Activated CD8-positive, alpha-beta memory T cell treated with anti-CD3 and anti-CD28 coated beads for 48 hours (primary cell): ENCODE measurements at places on chromosomes 11 and 22.

GRCh38 chr11:91876746-91877145 lies 347.9 kb upstream of the FAT3 start:
- no peak for DNase-seq

DNA sequence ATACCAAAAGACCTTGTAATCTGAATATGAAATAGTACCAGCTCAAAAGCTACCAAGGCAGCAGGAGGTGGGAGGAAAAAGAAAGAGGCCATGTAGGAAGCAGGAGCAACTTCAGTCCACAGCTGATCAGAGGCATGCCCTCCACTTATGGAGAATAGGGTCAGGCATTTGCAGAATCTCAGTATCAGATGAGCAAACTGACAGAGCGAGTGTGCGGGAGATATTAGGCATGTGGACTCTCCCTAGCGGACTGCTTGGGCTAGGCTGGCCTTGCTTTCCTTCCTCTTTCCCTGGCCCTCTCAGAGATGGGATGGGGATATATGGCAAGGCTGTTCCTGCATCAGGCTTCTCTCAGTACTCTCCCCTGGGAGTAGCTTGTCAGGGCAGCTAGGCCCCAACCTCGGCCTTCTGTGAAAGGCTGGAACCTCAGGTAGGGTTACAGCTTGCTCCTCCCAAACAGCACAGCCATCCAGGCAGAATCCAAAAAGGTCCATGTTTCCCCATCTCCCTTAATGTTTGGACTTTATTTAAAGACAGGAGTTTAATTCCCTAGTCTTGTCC lies 37.0 kb downstream of the ETS1 start:
- no peak for DNase-seq

DNA sequence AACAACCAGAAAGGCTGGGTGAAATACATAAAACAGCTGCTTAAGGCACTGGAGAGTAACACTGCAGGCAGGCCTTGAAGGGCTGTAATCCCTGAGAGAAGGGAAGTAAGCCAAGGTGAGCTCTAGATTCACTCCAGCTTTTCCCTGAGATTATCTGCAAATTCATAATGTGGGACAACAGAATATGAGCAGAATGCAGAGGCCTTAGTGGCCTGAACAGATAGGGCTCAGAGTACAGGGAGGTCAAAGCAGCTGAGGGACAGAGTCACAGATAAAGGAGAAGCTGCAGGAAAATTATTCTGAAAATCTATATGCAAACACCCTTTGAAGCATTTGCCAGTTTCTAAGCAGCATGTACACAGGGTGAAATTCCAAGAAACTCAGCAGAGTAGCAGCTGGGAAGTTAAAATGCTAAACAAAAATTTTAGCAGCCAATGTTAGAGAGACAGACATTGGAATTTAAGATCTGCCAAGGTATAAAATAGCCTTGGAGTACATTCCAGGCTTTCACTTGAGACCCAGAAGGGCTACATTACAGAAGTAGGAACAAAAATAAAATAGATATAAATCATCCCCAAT lies 48.1 kb upstream of the CWF19L2 start:
- DNase-seq, result no peak

DNA sequence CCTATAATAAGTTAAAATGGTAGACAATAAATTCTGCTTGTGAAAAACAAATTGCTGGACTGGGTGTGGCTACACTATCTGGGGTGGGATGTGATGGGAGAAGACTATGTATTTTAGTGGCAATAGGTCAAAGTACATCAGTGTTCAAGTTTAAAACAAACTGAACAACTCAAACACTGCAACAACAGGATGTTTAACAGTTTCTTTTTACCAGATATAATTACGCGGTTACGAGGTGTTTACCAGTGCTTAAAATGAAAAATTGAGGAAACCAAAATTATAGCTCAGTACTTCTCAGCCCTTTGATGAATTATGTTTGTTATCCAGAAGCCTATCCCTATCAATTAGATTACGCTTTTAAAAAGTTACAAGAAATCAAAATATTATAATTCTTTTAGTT lies 3.2 kb downstream of the PRDM10 start:
- DNase-seq, result no peak

DNA sequence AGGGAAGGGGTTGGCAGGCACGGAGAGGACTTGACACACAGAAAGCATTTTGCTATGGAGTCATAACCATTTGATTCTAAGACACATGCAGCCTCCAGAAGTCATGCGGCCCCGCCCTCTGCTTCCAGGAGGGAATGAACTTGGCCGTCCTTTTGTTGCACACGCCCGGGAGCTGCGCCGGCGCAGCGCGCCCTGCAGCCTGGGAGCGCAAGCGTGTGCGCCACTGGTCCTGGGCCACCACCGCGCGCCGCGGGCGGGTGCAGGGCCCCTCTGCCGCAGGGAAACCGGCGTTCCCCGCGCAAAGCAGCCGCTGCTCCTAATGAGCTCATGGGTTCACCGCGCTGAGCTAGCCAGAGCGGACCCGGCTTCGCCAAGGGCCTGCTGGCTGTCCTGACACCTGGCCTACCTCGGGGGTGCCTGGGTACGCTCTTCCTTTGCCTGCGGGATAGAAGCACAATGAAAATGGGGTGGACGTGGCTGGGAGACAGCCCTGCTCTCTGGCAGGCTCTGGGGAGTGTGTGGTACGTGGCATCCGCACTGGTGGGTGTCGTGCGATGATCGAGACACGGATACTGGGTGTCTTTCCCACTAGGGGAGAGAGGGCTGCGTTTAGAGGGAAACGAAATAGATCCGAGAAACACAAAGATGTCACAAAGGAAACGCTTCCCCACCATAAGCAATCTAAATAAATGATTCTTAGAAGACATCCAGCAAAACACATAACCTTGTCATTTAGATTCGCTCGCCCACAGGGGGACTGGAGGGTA lies 669 bp downstream of the MICAL3 start:
- no peak for DNase-seq
